ENCODE measurements at places on chromosomes 7 and 10.

GRCh38 chr7:117835016-117835664, 38.1 kb downstream of the CTTNBP2 start:
- DNase-seq: no peak

- no peak for DNase-seq
Observed at GRCh38 chr7:605661-606450, 86.2 kb upstream of the PDGFA start.

DNA sequence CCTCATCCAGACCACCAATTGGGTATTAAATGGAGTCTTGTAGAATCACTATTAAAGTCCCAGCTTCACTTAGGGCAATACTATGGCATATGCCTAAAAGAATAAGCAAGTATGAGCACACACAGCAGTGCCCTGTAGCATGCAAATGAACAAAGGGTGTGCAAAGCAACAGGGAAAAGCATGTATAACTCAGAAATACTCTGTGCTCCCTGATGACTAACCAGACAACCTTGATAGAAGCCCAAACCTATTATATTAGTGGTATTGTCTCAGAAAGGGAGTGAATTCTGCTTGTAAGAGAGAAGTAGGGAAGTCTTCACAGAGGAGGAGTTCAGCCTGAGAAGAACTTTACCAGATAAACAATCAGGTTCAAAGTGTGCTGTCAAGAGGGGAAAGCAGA, 131.2 kb downstream of the DGKI start:
- no peak for DNase-seq

DNA sequence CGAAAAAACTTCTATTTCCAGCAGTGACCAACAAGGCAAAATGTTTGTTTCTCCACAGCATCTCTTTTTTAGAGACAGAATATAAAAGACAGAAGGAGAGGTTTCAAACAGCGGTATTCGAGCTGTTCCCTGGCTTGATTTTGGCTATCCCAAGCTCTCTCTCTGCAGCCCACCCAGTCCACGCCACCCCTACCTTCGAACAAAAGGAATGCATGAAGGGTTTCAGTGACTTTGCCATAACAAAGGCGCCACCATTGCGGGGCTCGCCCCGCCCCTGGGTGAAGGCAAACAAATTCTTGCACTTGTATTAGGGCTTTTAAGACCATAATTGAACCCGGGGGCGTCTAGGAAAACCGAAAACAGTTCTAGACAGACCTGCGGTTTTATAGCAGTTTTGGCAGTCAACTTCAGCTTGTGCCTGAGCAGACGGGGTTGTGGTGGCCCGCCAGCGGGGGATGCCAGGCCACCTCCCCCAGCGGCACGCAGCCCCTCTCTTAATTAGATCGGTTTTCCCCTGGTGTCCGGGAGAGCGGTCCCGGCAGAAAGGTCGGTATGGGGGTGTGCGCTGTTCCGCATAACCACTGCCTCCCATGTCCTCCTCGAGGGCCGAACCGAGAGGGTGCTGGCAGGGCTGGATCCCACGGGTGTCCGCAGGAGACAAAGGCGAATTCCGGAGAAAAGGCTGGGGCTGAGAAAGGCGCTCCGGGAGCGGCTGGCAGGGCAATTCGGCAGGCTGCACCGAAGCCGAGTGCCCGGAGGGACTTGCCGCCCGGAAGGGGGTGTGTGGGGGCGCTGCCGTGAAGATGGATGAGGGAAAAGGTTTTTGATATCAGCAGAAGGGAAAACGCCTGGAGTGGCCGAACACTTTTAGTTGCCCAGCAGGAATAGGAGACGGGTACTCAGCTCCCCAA, 2.7 kb upstream of the HOXA11 start:
- DNase-seq: no peak

DNA sequence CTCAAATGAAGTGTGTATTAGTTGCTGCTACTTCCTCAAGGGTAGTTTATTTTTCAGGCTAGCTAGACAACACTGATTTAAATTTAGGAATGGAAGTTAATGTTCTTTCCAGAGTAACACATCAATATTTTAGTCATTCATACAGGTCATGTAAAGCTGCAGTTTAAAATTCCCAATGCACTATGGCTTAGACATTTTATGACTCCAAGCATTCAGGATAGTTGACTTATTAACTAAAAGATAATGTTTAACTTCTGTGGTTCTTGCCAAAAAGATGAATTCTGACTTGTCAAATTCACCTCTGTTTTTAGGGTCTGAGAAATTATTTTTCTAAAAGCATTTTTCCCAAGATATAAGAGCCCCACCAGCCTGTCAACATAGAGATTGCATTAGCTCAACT, 131.9 kb downstream of the TFPI2 start:
- no peak for DNase-seq

DNA sequence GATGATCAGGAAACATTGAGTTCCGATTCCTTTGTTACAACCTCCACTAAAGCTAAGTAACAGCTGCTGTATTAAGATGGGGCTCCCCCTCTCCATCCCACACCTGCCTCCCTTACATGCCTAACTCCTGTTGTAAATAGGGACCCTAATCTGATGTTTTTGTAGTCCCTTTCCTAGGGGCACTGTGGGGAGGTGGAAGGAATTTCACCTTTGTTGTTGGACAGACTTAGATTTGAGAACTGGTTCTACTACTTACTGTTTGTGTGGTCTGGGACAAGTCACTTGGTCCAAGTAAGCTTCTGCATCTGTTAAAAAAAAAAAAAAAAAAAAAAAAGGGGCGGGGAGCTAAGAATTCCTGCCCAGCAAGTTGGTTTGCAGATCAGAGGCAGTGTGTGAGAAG, 42.6 kb downstream of the KIAA1217 start:
- no peak for DNase-seq

DNA sequence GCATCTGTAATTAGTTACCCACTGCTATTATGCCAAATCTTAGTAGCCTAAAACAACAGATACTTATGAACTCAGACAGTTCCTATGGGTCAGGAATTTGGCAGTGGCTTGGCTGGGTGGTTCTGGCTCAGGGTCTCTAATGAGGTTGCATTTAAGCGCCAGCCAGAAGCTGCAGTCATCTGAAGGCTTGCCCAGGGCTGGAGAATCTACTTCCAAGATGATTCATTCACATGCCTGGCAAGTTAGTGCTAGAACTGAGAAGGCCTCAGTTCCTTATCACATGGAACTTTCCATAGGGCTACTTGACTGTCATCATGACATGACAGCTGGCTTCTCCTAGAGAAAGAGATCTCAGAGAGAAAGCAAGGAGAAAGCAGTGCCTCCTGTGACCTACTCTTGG, 121.3 kb downstream of the AVL9 start:
- DNase-seq: no peak

DNA sequence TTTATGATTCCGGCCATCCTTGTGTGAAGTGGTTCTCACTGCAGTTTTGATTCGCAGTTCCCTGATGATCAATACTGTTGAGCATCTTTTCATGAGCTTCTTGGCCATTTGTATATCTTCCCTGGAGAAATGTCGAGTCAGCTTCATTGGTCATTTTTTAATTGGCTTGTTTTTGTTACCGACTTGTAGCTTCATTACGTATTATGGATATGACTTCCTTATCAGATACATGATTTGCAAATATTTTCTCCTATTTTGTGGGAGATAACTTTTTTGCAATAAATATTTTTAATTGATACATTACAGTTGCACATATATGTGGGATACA, 27.4 kb upstream of the TPK1 start:
- no peak for DNase-seq

- no peak for DNase-seq
Observed at GRCh38 chr7:143245123-143245522, 18.1 kb upstream of the GSTK1 start.

- DNase-seq: no peak
Observed at GRCh38 chr10:126155528-126155927, 232.7 kb downstream of the ADAM12 start.

DNA sequence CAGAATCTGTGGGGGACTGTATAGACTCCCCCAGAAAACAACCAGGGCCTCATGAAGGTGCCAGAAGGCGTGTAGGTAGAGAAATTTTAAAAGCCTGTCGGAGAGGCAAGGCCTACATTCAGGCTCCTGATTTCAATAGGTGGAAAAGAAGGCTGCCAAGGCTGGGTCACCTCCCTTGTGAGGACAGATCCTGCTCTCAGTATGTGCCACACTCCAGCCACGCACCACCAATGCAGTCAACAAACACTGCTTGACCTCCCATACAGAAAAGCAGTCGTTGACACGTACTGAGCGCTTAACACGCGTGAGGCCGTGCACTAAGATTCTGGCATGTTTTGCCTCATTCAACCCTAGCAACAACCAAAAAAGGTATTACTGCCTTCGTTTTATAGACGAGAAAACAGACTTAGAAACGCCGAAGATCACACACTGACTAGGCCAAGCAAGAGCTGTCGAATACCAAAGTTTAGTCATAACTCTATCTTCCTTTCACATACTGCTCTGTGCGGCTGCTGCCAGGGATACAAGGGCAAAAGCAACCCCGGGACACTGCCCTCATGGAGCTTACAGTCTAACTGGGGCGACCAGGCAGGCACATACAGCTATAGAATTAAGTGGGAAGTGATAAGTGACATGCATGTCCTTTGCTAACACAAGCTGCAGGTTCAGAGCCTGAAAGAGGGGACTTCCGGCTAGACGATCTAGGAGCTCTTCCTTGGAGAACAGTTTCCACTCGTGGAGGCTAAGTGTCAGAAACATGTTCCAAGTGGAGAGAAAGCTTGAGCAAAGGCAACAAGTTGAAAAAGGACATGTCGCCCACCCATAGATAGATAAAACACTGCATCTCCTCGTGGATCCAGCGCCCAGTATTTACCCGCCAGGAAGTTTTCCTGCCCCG, 797 bp upstream of the NKX2-3 start:
- DNase-seq: no peak

GRCh38 chr10:97384641-97385040, 16.5 kb downstream of the RRP12 start:
- no peak for DNase-seq

DNA sequence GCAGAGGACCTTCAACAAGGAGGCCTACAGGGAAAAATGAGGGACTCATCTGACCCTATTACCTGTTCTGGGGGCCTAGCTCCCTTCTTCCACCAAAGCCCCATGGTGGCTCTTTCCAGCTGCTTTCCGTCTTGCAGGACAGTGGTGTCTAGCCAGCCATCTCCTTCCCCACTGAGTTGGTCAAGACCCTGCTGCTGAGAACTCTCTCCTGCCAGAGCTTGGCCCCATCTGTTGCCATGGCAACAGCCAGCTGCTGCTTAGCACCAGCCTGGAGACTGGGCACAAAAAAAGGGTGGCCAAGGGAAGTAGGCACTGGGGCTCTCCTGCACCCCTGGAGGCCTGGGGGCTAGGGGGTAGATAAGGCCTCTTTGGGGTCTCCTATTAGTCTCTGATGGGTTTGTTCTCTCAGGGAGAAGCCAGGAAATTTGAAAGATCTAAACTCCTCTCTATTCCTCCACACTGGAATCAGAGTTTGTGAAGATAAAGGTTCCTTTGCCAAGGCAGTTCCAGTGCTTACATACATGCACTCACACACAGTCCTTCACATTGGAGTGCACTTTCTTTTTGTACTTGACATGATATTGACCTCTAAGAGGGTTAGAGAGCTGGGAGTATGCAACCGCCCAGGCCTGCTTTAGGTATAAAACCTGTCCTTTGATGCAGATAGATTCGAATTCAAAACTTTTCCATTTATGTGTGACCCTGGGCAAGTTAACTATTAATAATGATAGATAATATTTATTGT, 15.8 kb downstream of the TSPAN33 start:
- DNase-seq: no peak

GRCh38 chr7:29126804-29127203, 19.5 kb downstream of the CPVL start:
- no peak for DNase-seq

DNA sequence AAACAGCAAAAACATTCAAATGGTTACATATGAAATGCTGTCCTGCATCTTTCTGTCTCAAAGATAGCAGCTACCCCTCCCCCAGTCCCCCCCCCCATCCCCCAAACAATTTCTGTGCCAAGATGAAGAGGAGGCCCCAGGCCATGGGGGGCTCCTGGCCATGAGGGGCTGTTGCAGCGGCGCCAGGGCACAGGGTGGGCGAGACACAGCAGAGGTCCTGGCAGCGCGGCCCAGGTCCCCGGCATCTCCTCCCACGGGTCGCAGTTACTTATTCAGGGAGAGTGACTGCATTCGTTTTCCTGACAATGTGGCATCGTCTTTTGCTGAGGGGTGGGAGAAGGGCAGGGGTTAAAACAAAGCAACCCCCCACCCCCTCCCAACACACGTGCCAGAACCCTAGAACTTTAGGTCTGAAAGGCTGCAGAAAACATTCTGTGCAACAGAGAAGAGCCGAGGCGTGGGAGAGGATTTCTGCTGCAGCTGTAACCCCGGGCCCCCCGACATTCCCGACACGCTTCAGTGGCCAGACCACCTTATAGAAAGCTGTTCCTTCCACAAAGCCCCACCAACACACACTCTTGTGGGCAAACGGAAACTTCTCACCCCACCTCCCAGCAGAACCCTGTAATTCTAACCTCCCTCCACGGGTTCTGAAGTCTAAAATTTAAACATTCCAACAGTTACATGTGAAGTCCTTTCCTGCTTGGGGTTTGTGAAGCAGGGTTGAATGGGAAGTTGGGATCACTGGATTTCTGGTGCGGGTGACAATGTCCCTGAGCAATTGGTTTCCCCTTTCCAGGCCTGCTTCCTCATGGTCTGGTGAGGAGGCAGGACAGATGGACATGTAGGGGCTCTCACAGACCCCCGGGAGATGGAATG, 11.7 kb downstream of the PDAP1 start:
- no peak for DNase-seq

DNA sequence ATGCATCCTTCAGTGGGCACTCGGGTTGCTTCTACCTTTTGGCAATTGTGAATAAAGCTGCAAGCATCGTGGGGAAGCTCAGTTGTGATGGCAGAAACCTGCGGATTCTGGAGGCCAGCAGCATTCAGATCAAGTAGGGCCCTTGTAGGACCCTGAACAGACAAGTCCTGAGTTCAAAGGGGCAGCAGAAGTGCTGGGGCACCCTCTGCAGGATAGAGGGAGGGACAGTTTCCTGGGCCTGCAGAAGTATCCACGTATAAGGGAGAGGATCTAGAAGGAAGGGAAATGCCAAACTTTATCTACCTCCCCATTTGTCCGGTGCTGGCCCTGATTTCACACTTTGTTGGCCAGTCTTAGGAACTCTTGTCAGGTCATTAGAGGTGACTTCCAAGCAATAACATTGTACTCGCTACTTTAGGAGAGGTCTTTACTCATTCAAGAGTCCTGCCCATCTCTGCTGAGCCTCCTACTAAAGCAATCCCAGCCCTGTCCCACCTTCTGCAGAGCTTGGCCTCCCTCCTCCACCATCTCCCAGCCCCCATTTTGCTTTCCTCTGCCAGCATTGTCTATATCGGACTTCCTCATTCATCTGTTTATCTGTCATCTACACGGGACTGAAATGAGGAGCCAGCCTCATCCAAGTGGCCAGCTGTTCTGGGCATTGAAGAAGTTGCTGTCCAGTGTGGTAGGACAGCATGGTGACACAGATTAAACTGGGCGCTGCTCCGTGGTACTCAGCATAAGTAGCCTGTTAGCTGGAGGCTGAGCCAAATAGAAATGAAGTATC, 26.6 kb upstream of the R3HCC1L start:
- DNase-seq: no peak
